Stimulated activated CD4-positive, alpha-beta T cell treated with anti-CD3 and anti-CD28 coated beads, Interleukin-1b, Interleukin-23, amount 100 ng/mL, for 48 hours (primary cell): ENCODE measurements at places on chromosomes 1 and 21.

GRCh38 chr21:42652527-42653230 is 742 bp upstream of the PDE9A start:
- no peak for DNase-seq

DNA sequence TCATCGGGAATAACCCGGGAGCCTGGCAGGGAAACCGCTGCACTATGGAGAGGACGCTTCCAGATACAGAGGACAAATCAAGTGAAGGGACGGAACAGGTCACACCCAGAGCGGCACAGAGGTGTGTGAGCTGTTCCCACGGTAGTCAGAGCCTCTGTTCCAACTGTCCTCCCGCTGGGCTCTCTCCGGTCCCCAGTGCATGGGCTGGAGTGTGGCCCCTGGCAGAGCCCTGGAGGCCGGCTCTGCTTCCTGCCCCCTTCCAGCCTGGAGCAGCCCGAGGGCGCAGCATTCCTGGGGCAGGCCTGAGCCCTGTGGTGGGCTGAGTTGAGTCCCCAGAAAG is 11.9 kb upstream of the ZBTB21 start:
- no peak for DNase-seq

DNA sequence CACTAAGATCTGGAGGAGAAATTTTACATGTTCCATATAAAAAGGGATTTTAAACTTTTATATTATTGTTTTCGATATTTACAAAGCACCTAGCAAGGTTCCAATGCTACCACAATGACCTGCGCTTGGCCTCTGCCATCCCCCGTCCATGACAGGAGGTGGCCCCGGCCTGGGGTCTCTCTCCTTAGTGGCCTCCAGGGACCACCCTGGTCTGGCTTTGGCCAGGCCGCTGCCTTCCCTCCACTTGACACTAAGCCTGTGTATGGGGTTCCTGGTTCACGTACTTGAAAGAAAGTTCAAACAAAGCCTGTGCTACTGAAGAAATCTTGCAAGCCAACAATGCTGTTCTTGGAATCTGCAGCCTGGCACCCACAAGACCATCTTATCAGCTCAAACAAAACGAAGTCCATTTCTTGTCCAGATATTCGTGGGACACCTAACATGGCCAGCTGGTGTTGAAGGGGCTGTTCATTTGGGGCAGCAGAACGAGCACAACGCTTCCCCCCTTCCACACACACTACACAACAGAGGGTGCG is 12.8 kb downstream of the PRDM15 start:
- DNase-seq = no peak

GRCh38 chr1:200512191-200512590 is 102.4 kb upstream of the ZNF281 start:
- no peak for DNase-seq
